ENCODE measurements at places on chromosomes 6 and 20. TPM values are rescaled to one million over a fixed set of nuclear protein-coding genes. Genes with fewer than 3 reads are reported as not detected.

MATN4 gene
- total RNA-seq: not detected

FRK gene
- 2.9 TPM for total RNA-seq

HDGFL1 gene
- not detected for total RNA-seq

TINAG gene
- not detected for total RNA-seq

OR2J3 gene
- not detected for total RNA-seq
